Kasumi-1 (cell line): ENCODE measurements at places on chromosomes 6 and 20.

DNA sequence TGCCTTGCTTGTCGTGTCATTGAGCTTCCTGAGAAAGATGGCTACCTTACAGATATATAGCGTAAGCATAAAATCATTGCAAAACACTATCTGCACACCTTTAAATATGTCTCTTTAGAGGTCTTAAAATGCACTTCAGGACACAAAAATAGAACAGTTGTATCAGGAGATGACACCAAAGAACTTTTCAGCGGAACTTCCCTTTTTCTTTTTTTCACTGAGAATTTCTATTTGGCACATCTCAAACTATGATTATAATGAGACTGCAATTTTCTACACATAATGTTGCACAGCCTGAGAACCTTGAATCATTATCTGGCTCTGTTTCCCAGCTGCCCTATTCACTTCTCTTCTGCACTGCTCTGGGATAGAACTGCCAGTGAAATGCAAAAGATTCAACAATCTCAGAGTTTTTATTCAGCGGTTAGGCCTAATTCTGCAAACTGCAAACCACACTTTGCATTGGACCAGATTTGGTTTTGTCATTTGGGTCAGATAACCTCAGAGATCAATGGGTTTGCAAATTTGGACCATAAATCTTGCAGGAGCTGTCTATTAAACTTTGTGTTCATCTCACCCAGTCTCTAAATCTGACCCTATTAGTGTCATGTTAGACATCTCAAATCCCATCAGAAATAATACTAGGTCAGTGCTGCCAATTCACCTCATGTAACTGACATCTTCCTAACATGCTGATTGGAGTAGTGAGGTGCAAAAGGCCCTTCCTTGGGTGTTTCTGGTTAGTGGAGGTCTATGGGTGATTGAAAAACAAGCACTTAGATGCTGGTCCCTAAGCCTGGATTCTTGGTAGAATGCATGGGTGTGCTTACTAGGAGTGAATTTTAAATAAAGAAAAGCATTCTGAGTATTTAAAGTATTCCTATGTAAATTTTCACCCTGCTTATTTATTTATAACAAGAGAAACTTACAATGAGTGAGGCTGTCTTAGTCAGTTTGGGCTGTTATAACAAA is 382.7 kb downstream of the UTRN start:
- DNase-seq = no peak

DNA sequence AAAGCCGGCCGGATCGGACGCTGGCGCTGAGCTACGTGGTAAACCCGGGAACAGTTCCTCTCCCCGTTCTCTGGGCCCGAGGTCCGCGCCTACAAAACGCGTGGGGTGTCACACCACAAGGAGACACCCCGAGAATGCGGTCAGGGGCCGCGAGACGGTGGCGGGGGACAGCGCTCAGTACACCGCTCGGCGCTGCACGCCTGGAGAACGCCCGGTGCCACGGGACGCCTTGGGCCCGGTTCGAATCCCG is 670 bp downstream of the NCOA5 start:
- no peak for DNase-seq

DNA sequence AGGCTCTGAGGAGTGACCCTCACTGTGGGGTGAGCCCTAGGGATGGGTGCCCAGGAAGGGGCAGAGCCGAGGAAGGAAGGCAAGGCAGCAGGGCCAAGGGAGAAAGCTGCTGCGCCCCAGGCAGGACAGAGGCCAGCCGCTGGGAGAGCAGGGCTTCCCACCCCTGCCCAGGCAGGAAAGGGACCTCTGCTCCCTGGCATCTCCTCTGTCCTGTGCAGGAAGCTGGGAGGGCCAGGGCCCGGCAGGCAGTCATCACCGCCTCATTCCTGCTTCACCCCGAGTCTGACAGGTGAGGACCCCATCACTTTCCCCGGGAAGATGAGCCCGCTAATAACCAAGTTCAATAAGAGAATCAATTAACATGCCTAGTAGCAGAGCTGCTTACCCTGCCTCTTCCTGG is 81.3 kb downstream of the EDN3 start:
- DNase-seq = no peak

DNA sequence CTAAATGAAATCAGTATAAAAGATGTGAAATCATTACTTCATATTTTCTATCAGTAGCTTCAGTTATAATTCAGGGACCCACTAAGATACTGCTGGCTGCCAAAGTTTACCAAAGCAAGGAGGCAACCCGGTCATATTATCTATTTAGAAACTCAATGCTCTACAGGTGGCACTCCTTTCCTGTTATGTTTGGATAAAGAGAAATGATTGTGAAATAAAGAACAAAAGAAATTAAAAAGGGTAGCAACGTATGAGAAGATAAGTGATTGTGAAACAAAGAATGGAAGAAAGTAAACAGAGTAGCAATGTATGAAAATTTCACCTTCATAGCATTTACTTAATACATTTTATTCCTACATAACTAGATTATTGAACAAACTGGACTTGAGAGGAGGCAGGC is 45.2 kb downstream of the RSPH3 start:
- DNase-seq = no peak

- DNase-seq = no peak
Measured at GRCh38 chr6:109369728-109370127, 12.5 kb downstream of the CD164 start.

DNA sequence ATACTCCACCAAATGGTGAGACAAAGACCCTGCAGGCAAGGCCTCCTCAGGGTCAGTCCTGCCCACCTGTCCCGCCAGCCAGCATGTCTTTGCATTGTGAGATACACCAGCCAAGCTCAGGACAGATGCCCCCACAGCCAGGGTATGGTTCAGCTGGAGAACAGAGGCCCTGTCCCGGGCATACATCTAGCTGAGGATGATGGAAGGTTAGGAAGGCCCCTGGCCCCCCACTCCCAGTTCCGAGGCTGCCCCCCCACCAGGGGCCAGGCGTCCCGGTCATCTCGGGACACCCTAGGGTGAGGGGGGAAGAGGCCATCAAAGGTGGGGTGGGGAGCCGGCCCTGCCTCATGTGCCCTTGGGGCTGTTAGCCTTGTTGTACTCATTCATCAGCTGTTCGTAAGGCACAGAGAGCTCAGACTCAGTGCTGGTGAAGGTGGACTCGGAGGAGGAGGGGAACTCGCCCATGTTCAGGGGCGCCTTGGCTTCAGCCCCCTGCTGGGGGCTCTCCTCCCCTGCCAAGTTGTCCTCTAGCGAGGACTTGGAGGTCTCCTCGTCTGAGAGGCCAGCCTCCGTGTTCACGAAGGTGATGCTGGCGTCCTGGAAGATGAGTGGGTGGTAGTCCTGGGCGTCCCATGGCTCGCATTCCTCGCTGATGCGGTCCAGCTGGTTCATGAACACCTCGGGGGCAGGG is 38.6 kb downstream of the KCNK5 start:
- no peak for DNase-seq

- DNase-seq = no peak
Measured at GRCh38 chr6:142706210-142706609, 238.8 kb downstream of the HIVEP2 start.

GRCh38 chr20:62357187-62357667 is 9.9 kb downstream of the LAMA5 start:
- DNase-seq = no peak
